ENCODE measurements at places on chromosomes 3 and 15. TPM values are rescaled to one million over a fixed set of nuclear protein-coding genes. Genes with fewer than 3 reads are reported as not detected.

DNA sequence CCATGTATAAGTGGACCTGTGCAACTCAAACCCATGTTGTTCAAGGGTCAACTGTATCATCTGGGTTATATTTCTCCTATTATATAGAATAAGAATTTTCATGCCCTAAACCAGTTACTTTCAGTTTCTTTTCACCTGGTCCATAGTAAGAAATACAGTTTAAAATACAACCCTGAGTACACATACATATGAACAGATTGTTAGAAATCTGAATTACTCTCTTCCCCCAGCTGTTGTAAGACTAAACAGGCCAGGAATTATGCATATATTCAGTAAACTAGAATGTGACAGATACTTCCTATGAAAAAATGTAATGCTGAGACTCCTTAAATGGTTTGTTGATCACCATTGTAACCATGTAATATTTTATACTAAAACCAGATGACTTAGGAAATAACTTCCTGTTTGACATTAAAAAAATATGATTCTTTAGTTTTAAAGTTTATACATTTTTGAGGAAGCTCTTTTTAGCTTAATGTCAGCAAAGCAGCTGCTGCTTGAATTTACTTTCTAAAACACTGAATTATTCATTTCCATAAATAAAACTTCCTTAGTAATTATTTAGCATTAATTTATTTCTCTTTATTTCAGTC lies 52.5 kb upstream of the ZCWPW2 start:
- DNase-seq, result no peak

- DNase-seq, result peak; percentile 22
Measured at GRCh38 chr15:90262426-90262825, 3.0 kb upstream of the NGRN start.

GRCh38 chr3:171838218-171838720 lies 4.9 kb upstream of the TMEM212 start:
- no peak for DNase-seq

GRCh38 chr3:85912980-85913379 lies 954.2 kb downstream of the CADM2 start:
- DNase-seq, result no peak

GRCh38 chr3:49713336-49714105 lies 6.0 kb downstream of the AMIGO3 start:
- no peak for DNase-seq

GRCh38 chr3:187183210-187183862 lies 13.9 kb upstream of the RTP1 start:
- DNase-seq, result no peak

DNA sequence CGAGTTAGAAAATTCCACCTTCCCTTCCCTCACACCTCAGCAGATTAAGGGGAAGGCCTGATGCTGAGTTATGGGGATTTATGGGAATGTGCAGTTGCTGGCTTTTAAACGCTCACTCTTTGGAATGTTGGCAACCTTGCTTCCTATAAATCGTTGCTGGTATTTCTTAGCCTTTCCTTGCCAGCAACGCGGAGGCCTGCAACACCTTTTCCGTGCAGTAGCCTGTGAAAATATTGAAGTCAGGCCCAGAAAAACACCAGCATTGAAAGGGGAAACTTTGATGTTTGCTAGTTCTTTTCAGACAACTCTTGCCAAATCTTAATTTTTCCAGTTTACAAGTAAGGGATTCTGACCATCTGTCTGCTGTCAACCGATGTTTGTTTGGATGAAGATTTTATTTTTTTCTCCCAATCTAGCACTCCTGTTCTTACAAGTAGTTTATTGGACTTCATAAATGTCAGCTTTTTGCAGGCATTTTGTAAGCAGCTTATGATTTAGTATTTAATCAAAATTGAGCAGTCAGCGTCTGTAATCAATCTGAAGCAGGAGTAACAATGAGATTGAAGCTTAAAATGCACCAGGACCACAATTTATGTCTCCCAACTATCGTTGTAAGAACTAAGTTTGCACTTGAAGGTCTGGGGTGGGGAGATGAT lies 251.0 kb downstream of the RPLP1 start:
- peak; percentile 60 for DNase-seq

GRCh38 chr15:92889390-92890107 lies 10.6 kb upstream of the CHD2 start:
- DNase-seq, result no peak

MRPL47 gene
- 22.3 TPM for total RNA-seq

GRCh38 chr3:160106905-160107861 lies 118.0 kb upstream of the C3orf80 start:
- DNase-seq, result no peak
